ENCODE measurements at places on chromosomes 6 and 20.

DNA sequence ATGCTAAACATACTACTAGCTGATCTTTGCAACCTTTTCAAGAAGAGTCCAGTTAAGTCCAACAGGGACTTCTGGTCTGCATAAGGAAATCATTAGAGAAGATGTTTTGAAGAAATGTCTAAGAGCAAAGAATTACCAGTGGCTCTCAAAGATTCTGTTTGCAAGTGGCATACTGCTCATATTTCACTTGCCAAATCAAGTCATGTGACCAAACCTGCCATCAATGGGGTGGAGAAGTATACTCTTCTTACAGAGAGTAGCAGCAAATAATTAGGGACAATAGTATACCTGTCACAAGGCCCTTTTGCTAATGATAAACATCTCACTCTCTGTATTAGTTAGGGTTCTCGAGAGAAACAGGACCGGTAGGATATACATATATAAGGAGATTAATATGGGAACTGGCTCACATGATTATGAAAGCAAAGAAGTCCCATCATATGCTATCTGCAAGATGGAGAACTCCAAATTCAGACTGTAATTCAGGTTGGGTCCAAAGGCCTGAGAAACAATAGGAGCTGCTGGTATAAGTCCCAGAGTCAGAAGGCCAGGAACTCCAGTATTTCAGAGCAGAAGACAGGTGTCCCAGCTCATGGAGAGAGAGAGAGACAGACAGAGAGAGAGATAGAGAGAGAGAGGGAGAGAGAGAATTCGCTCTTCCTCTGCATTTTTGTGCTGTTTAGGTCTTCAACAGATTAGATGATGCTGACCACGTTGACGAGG, 111.5 kb downstream of the LCA5 start:
- DNase-seq: peak; percentile 4

- DNase-seq: no peak
These were observed 71.4 kb upstream of the PREP start for GRCh38 chr6:105474234-105474633.

DNA sequence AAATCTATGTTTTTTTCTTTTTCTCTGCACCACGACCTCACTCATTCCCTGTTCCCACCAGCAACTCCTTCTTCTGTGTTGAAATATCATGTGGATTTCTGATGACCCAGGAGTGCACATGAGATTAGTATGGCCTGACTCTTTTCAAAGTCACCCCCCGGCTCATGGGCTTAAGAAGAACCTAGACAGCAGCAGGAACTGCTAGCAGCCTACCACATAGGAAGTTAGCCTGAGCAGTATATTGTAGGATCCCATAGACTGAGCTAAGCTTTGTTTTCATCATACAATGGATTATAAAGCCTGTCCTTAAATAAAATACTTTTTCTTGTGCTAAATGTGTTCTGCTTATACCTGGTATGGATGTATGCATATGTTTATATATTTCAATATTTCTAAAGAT, 6.7 kb downstream of the KLHL32 start:
- DNase-seq: no peak

DNA sequence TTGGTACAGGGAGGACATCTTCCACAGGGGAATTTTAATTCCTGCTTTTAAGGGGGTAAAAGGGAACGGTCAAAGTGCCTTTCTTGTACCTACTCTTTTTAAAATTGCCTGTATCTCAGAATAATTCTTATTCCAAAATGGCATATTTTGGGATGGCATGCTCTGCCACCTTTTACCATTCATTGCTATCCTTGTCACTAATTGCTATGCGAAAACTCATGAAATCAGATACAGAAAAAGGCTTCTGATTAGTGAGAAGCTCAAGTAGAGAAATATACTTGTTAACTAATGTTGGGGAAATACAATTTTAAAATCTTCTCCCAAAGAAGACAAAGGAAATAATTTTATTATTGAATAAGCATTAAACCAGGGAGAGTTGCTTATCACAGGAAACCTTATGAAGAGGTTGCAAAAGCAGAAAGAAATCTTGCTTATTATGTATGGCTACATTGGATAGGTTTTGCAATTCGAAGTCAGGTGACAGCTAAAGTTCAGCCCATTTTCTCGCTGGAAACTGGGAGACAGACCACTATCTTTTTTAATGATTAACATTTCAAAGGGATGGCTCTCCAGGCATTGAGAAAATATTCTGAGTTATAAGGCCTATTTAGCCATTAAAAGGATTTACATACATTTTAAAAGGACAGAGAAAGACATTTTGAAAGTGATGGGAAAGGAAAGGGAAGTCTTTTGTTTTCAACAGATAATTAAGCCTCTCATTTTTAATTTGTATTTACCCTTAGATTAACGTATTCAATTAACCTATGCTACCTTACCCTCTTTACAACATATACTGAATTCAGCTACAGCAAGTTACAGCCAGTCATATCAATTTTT, 110.3 kb upstream of the PRSS16 start:
- no peak for DNase-seq

- DNase-seq: no peak
These were observed 701.5 kb upstream of the ID4 start for GRCh38 chr6:19135706-19136105.

DNA sequence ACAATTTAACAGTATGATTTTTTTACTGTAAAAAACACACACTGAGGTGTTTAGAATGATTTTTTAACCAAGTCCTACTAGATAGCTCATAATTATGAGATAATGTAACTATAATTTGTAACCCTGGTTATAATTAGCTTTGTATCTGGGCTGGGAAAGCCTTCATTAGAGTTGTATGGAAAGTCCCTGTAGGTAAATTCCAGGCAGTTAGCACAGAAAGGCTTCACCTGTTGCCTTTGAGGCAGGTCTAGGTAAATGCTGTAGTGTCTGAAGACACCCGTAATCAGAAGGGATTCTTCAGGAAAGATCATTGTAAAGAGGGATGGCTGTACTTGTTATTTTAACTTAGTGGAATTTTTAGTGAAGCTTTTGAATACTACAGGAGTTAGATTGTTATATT, 1.9 kb downstream of the TMEM200A start:
- no peak for DNase-seq

GRCh38 chr6:10338151-10338550, 76.7 kb downstream of the TFAP2A start:
- DNase-seq: no peak

DNA sequence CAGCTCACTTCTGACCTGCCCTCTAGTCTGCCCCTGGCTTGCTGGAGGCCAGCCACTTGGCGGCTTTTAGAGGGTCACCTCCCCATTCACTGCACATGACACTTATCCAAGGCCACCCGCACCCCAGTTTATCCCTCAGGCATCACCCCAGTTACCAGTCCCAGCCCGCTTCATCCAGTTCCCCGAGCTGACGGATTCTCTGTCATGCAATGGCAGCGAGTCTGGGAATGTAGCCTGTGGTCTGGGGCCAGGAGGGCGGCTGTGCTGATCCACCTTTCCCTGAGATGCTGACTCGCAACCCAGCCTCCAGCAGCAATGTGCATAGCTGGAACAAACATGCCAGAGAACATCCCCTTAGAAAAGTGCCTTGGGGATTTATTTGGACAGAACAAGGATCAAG, 25.8 kb downstream of the SYNDIG1 start:
- no peak for DNase-seq

GRCh38 chr6:108168501-108169463, 3.0 kb downstream of the NR2E1 start:
- no peak for DNase-seq

All from NCI-H2081 (cell line).